Placental pericyte (primary cell): ENCODE measurements at places on chromosomes 1 and 21. TPM values are rescaled to one million over a fixed set of nuclear protein-coding genes. Genes with fewer than 3 reads are reported as not detected.

RPAP2 gene
- 5.3 and 6.4 TPM in 2 replicates for total RNA-seq

CCDC190 gene
- total RNA-seq = under 0.01 TPM in 1 of 2 replicates, not detected in the other

WDR64 gene
- not detected in 2 replicates for total RNA-seq

KRTAP21-2 gene
- not detected in 2 replicates for total RNA-seq

TMPRSS15 gene
- total RNA-seq = not detected in 2 replicates

IL12RB2 gene
- 0.72 TPM in 1 of 2 replicates, not detected in the other for total RNA-seq

INAVA gene
- total RNA-seq = 0.14 and 0.44 TPM in 2 replicates

LRRC38 gene
- not detected in 2 replicates for total RNA-seq

CD244 gene
- not detected in 2 replicates for total RNA-seq

ASAP3 gene
- 16.6 and 36.1 TPM in 2 replicates for total RNA-seq

ALPL gene
- total RNA-seq = 1.4 and 2.2 TPM in 2 replicates

DNAH14 gene
- 12.7 and 15.0 TPM in 2 replicates for total RNA-seq

EPHA10 gene
- not detected in 2 replicates for total RNA-seq

IL24 gene
- total RNA-seq = 164 and 175 TPM in 2 replicates

ZSWIM5 gene
- 0.22 and 4.3 TPM in 2 replicates for total RNA-seq

RAB25 gene
- total RNA-seq = not detected in 2 replicates

AGMAT gene
- 0.44 and 2.3 TPM in 2 replicates for total RNA-seq

TINAGL1 gene
- total RNA-seq = 13.5 and 65.9 TPM in 2 replicates

SIKE1 gene
- total RNA-seq = 29.1 and 35.1 TPM in 2 replicates

NBPF15 gene
- total RNA-seq = 35.2 and 38.4 TPM in 2 replicates

S1PR1 gene
- 1.3 and 16.0 TPM in 2 replicates for total RNA-seq

P3H1 gene
- total RNA-seq = 173 and 243 TPM in 2 replicates

CHAF1B gene
- 0.66 and 7.7 TPM in 2 replicates for total RNA-seq

RHOU gene
- 1.3 and 28.9 TPM in 2 replicates for total RNA-seq

ABCB10 gene
- 16.2 and 29.8 TPM in 2 replicates for total RNA-seq

CLCA1 gene
- 0.22 TPM in 1 of 2 replicates, not detected in the other for total RNA-seq

FALEC gene
- not detected in 2 replicates for total RNA-seq

ZNF672 gene
- total RNA-seq = 22.1 and 24.8 TPM in 2 replicates

NEK7 gene
- 132 and 254 TPM in 2 replicates for total RNA-seq

PLA2G2C gene
- not detected in 2 replicates for total RNA-seq

CFHR4 gene
- not detected in 2 replicates for total RNA-seq

FMO3 gene
- total RNA-seq = not detected in 2 replicates

PGBD5 gene
- total RNA-seq = 0.14 and 0.66 TPM in 2 replicates

HUNK gene
- 0.43 TPM in 1 of 2 replicates, not detected in the other for total RNA-seq

GPR25 gene
- total RNA-seq = not detected in 2 replicates

USH2A gene
- total RNA-seq = under 0.01 TPM in 1 of 2 replicates, not detected in the other

LORICRIN gene
- not detected in 2 replicates for total RNA-seq

BARHL2 gene
- total RNA-seq = not detected in 2 replicates

DNASE2B gene
- total RNA-seq = not detected in 2 replicates

CPTP gene
- total RNA-seq = 20.8 and 28.1 TPM in 2 replicates

MFAP2 gene
- total RNA-seq = 11.4 and 63.1 TPM in 2 replicates

AKR1A1 gene
- 108 and 153 TPM in 2 replicates for total RNA-seq

IL19 gene
- total RNA-seq = 0.14 and 1.8 TPM in 2 replicates

NEGR1 gene
- 2.2 and 15.3 TPM in 2 replicates for total RNA-seq

ITLN2 gene
- not detected in 2 replicates for total RNA-seq

UBL4B gene
- total RNA-seq = not detected in 2 replicates

STXBP3 gene
- 42.9 and 46.0 TPM in 2 replicates for total RNA-seq

UBXN11 gene
- total RNA-seq = 6.8 and 7.7 TPM in 2 replicates

DESI2 gene
- total RNA-seq = 34.1 and 64.1 TPM in 2 replicates

ADAMTS4 gene
- 4.2 and 27.5 TPM in 2 replicates for total RNA-seq

SPAG17 gene
- total RNA-seq = not detected in 2 replicates

OR10Z1 gene
- total RNA-seq = not detected in 2 replicates
